Activated gamma-delta T cell treated with anti-CD3 and anti-CD28 coated beads, Interleukin-2, amount 50 U/mL, for 16 hours (primary cell): ENCODE measurements at places on chromosomes 4 and X.

- no peak for DNase-seq
These were observed 53.4 kb downstream of the AFAP1 start for GRCh38 chr4:7886007-7886973.

DNA sequence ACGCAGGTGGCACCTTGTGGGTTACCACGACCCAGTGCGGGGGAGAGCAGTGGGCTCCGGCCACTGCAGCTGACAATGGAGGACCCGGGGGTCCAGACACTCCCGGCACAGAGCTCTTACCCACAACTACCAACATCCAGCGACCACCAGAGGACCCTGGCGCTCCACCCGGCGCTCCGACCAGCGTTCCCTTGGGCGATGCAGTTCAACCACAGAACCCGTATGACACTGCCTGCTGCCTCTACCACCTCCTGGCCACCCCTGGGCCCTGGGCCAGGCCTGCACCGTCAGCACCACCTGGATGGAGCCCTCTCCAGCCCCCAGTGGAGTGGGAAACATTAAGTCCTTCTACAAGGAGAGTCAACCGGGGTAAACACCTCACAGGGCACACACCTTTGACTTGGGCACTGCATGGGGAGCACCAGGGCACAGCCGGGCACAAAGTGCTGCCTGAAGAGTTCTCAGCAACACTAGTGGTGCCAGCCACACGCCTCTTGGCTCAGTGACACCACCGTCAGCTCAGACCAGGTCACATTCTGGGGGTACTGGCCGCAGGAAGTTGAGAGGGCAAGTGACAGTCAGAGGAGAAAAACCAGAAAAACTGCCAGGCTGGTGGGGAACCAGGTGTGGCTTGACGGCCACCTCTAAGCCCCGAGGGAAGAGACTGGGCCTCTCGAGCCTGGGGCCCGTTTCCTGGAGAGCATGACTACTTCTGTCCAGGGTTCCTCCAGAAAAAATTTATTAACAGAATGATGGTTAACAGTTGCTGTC, 2.6 kb downstream of the CTBP1 start:
- DNase-seq: no peak

DNA sequence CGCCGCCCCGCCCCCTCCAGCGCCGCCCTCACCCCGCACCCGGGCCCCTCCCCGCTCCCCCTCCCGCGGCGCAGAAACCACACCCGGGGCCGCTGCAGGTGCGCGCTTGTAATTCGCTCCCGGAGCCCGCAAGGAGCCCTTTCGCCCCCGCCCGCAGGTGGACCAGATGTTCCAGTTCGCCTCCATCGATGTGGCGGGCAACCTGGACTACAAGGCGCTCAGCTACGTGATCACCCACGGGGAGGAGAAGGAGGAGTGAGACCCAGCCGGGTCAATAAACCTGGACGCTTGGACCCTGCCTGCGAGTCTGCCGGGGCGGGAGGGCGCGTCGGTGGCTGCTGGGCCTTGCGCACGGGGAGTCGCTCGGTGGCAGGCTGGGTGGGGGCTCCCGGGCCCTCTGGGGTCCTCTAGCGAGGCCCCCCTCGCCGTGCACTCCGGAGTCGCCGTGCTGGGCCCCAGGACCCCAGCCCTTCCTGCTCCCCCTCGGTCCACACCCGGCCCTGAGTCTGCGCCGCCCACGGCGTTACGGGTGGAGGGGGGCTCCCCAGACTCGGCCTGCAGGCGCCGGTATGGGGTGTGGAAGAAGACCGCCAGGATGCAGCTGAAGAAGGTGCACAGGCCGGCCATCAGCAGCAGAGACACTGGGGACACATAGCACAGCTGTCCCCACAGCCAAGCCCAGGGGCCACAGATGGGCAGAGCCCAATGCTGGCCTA, 7.1 kb downstream of the SLC49A3 start:
- no peak for DNase-seq

DNA sequence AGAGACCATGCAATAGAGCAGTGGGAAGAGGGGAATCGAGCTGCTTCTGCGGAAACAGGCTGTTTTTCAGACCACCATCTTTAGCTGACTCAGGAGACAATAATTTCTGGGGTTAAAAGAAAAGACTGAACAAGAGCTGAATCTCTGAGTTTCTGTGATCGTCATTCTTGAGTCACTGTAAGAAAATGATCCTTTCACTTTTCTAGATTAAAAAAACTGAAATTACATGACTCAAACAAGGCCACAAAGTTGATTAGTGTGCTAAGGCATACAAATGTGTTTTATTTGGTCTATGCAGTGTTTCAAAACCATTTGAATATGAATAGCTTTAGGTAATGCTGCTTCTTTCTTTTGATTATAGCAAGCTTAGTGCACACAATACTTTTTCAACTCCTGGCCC, 194.4 kb upstream of the RPL34 start:
- DNase-seq: no peak

DNA sequence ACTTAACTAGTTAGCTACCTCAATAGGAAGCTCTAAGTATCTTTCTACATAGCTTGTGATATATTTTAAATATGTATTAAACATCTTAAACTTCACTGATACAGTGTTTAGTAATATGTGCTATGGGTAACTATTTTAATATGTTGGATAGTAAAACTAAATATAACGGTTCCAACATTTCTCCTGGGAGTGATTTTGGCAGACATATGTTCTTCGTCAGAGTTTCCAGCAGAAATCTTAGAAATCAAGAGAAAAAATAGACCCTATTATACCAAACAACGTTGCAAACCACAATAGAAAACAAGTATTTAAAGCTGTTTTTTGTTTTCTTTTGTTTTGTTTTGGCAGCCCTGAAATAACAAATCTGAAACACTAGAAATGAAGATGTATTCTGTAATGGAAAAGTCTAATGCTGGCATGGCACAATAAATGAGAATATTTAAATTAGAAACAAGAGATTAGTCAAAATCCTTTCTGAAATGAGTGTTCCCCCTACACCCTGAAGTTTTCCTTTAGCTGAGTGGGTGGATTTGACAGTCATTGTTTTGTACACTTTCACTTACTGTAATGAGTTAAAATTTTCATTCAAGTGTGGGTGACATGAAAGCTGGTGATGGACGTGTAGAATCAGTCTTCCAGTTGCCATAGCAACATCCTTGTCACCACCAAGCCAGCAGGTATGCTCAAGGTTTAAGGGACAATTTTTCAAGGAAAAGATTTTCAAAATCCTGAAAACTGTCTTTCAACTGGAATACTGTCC, 233.5 kb downstream of the SCFD2 start:
- no peak for DNase-seq
